ENCODE measurements at places on chromosomes 2 and 18. TPM values are rescaled to one million over a fixed set of nuclear protein-coding genes. Genes with fewer than 3 reads are reported as not detected.
A peak's percentile ranks its signal among the peaks of the same experiment; 100 is the strongest.

CPO gene
- total RNA-seq, result not detected

ANO7 gene
- 0.24 TPM for total RNA-seq

RNF152 gene
- total RNA-seq, result 14.4 TPM

ALPG gene
- not detected for total RNA-seq

LIMS4 gene
- total RNA-seq, result 1.0 TPM

MBD5 gene
- total RNA-seq, result 11.2 TPM

- DNase-seq, result no peak
These were observed 40.8 kb downstream of the GTF3C3 start for GRCh38 chr2:196758474-196759377.

DNA sequence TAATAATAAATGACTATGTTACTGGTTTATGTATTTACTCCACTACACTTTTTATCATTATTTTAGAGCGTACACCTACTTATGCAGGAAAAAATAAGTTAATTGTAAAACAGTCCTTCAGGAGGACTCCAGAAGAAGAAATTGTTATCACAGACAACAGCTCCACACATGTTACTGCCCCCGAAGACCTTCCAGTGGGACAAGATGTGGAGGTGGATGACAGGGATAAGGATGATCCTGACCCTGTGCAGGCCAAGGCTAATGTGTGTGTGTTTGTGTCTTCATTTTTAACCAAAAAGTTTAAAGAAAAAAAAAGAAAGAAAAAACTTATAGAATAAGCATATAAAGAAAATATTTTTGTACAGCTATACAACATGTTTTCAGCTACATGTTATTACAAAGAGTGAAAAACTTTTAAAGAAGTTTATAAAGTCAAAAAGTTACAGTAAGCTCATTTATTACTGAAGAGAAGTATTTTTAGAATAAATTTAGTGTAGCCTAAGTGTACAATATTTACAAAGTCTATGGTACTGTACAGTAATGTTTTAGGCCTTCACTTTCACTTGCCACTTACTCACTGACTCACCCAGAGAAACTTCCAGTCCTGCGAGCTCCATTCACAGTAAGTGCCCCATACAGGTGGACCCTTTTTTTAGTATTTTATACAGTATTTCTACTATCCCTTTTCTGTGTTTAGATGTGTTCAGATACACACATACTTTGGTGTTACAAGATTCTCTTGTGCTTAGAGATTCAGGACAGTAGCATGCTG lies 7.5 kb downstream of the TGFBRAP1 start:
- DNase-seq, result no peak

- DNase-seq, result no peak
These were observed 120.8 kb downstream of the GLI2 start for GRCh38 chr2:120856421-120856862.

GRCh38 chr2:96145848-96146152 lies 560 bp upstream of the DUSP2 start:
- no peak for DNase-seq

GRCh38 chr2:161943011-161943410 lies 131.0 kb downstream of the DPP4 start:
- DNase-seq, result no peak

- DNase-seq, result peak; percentile 22
These were observed 122.2 kb downstream of the NCOA1 start for GRCh38 chr2:24613154-24613814.

DNA sequence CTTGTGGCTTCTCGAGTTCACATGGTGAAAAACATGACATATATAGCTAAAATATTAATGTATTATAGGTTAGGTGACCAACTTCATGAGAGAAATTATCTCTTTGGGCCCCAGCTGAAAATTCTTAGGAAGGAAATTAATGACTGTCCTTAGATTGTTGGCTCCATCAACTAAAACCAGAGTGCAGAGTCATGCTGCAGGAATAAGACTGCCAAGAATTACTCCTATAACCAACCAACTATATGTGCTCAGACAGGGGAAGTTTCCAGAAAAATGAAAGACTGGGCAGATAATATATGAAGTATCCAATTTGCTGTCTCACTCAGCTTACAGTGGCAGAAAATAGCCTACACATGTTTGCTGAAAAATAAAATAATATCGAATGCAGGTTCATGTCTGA lies 71.0 kb upstream of the TMEFF2 start:
- DNase-seq, result no peak

DNA sequence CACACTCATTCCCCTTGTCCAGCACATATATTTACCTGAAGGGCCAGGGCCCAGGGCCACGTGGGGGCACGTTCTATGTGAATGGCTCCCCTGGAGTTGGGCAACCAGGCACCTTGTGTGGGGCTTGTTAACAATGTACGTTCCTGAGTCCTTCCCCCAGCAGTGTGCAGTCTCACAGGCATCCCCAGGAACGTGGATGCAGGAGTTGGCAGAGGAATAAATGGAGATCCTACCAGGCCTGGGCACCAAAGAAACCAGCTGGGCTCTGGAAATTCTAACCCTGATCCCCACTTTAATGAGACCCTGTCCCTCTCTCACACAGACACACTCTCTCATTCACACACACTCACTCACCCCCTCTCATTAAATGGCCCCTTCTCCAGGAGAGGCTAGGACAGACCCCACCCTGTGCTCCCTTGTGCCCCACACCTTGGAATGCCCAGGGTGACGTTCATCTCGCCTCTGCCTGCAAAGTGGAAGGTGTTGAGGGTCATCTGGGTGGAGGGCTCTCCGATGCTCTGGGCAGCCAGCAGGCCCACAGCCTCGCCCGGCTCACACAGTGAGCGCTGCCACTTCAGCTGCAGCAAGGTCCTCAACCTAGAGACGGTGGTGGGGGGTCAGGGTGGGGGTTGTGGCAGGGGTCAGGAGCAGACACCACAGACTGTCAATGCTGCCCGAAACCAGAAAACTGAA lies 65.6 kb downstream of the POLR1A start:
- no peak for DNase-seq

GRCh38 chr18:60047556-60047955 lies 147.8 kb downstream of the PMAIP1 start:
- DNase-seq, result peak; percentile 56

GRCh38 chr2:84129018-84129417 lies 330.1 kb downstream of the SUCLG1 start:
- no peak for DNase-seq

DNA sequence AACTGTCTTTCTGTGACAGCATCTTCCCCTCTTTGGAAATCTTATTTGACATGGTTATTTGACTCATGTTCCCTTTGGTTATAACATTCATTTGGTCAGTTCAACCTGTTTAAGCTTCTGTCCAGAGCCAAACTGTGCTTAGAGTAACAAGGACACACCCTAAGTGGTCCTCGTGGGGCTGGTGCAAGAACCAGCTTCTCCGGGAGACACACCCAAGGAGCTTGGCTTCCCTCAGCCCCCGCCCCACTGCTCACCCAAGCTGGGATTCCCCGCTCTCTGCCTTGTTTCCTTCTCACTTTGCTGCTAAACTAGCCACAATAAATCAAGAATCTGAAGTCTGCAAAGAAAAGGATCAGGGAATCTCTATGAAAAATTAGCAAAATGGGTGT lies 1.4 kb downstream of the SCYGR3 start:
- DNase-seq, result no peak

DNA sequence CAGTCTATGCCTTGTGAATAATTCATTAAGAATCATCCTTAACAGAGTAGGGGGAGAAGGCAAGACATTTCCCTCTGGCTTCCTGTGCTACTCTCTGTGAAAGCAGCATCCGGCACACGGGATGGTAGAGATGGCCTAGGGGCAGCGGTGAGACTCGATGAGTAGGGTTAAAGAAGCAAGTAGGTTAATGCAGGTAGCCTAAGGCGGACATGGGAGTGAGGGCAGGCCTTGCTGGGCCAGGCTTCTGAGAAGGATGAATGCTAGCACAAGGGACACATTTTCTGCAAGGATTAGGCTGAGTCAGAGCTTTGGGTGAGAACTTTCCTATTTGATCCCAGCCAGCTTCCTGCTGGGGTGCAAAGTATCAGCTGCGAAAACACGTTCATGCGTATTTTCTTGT lies 80.8 kb downstream of the NXPH2 start:
- DNase-seq, result no peak

GRCh38 chr2:9364791-9365497 lies 58.4 kb downstream of the ITGB1BP1 start:
- no peak for DNase-seq

- DNase-seq, result no peak
These were observed 21.4 kb downstream of the STK17B start for GRCh38 chr2:196149948-196150347.

DNA sequence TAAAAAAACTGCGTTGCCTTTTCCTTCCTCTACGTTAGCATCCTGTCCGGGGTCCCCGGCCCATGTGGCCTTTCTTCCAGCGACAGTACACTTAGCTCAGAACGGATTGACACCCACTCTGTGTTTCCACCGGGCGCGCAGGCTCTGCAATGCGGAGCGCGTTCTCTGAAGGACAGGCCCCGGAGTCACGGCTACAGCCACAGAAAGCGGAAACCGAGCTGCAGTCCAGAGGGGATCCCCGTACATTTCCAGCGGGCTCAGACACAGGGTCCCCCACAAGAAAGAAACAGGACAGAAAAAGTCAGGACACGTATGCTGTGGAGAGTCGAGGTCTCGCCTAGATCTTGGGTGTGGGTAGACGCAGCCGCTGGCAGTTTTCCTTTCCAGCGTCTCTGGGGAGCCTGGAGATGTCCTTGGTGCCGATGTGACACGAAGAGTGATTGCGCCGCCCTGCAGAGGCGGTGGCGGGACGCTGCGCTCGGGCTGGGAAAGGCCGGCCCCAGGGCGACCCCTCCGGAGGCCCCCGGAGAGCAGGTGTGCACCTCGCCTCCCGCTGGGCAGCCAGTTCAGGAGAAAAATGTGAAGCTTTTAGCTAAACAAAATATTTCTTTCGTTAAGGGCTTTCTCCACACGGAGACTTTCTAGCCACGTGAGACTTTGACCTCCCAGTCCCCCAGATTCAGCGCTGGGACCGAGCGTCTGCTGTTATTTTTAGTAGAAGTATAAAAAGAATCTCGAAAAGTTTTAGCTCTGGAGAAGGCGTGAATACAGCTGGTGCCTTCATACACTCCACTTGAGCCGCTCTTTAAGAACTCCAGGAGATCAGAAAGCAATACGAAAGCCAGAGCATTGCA lies 1.3 kb upstream of the ACKR3 start:
- peak; percentile 23 for DNase-seq

DNA sequence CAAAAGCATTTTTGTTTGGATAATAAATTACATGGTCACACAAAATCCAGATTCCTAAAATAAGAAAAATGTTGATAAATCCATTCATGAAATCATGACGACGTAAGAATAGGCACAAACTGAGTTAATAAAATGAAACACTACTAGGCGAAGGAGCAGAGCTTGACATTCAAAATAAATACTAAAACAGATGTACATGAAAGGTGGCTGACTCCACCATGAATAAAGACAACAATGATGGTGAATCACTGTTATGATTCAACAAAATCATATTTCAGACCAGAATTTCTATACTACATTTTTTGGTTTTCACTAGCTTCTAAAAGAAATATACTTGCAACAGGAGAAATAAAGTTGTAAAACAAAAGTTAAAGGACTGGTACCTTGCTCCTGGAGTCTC lies 122.0 kb upstream of the RNU4ATAC start:
- DNase-seq, result no peak

- peak; percentile 89 for DNase-seq
These were observed 4.1 kb upstream of the RMP24 start for GRCh38 chr18:35968278-35968880.
